ENCODE measurements at places on chromosomes 5 and 9.

GRCh38 chr9:133939171-133939785, 52.8 kb downstream of the VAV2 start:
- no peak for DNase-seq

GRCh38 chr5:149870232-149870631, 74.4 kb downstream of the PDE6A start:
- no peak for DNase-seq

DNA sequence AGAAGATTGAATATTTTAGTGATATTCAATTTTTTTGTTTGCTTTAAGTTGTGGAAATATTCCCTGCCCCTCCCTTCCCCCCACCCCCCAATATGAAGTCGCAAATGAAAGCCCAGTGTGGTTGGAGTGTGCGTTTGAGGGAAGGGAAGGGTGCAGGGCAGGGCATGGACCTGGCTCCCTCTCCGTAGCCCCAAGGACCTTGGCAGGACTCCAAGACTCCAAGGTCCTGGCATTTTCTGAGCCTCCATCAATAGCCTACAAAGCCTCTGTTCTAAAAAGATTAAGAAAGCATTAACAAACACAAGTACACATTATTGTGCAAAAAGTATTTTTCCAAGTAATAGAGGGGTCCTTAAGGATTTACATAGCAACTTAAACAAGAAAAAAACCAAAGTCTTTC, 38.8 kb upstream of the PTPN3 start:
- DNase-seq = no peak

DNA sequence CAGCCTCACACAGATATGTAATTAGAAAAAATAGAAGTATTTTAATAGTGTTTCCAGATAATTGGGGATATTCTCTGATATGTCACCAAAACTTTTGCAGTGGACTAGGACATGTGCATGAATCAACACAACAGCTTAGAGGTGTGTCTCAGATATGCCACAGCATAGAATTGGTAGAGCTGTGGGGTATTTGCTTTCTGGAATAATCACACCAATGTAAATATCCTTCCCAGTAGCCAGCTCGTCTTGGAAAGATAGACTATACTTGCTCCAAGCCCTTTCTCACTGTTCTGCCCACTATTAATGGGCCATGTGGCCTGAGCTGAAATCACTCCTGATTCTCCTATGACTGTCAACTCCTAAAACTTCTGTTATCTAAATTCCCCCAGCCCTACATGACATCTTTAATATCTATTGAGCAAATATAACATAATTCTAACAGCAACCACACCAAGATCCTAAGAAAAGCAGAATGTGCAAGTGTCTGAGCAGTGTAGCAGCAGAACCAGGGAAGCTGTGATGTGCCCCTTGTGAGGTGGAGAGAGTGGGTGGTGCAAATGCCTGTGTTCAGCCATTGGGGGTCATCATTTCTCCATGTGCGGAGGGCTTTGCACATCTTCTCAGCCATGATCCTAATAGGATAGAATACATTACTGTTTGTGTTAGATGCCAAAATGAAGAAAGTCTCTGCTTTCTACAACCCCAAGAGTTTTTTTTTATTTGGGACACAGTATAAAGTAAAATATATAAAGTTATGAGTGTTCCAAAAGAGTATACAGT, 65.0 kb downstream of the MELK start:
- DNase-seq = no peak
